H1 (cell line): ENCODE measurements at places on chromosomes 13 and 19.

DNA sequence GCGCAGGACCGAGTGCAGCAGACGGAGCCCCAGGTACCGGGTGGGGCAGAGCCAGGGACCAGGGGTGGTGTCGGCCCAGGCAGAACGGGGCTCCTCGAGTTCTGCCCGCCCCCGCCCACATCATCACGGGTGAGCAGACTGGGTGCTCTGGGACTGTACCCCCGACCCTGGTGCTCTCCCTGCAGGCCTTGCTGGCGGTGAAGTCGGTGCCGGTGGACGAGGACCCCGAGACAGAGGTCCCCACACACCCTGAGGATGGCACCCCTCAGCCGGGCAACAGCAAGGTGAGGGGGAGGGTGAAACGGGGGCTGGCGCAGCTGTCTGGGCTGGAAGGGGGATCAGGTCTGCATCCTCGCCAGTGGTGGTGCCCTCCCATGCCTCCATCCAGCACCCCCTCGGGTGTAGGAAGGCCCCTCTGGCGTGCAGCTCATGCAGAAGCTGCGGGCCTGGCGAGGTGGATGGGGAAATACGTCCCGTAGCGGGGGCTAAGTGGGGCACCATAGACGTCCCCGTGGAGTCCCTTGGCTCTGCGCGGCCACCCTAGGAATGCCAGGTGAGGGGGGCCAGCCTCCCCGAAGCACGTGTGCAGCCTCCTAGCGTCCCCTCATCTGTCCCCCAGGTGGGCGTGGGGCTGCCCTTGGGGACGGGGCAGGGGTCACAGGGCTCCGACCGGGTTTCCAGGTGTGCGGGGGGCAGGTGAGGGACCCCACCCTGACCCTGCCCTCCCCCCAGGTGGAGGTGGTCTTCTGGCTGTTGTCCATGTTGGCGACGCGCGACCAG, 6.4 kb downstream of the APC2 start:
- peaks cover 25% of the 10 kb centered on the region for H3K4me1 ChIP-seq
- no peak overlapping the region for H3K27ac ChIP-seq
- H3K36me3 ChIP-seq: peaks cover 2% of the 10 kb centered on the region; the same call in 1 of the 2 replicates
- no peak for DNase-seq
- peaks cover 11% of the 10 kb centered on the region; the same call in 1 of the 2 replicates for H3K27me3 ChIP-seq

DNA sequence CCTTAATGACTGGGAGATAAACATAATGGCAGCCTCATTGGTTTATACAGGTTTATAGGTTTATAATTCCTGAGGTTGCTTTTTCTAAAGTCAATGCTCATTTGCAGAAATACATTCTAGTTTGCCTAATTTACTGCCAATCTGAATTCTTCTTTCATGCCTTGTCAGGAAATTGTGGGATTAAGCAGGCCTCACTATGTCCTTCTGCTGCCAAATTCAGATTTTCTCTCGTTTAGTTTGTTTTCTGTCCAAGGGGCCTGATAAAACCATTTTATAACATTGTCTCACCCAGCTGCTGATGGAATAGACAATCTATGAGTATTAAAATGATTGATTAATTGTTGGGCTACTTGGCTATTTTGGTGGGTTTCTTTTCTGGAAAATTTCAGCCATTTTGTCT, 42.4 kb upstream of the OBI1 start:
- H3K4me1 ChIP-seq: no peaks in the 10 kb centered on the region
- H3K36me3 ChIP-seq: no peaks in the 10 kb centered on the region
- H3K27me3 ChIP-seq: no peaks in the 10 kb centered on the region
- no peak for DNase-seq

DNA sequence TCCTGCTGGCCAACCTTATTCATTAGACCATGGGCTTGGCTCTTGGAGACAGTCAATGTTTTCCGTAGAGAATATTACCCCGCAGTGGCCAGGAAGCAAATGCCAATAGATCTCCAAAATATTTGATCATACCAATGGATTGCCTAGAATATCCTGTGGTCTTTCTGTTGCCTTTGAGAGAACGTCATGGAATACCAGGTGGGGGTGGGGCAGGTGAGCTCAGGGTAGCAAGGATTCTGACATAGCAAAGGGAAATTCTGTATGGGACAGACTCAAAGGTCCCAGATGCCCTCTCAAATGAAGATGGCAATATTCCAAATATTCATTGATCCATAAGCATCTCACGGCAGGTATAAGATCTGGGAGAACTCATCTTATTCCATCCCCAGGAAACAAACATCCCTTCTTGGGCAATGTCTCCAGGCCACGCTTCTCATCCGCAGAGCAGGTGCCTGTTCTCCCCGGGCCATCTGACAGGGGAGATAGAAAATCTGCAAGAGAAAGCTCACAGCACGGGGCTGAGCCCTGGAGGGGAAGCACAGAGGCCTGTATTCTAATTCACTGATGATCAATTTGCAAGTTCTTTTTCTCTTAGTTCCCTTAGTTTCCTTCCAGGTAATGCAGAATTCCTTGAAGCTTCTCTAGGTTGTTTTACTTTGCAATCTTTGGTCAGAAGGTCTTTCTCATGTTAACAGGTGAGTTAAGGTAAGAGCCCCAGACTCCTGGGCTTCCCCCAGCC, 69.6 kb upstream of the TSHZ3 start:
- peak; percentile 73 for DNase-seq
- H3K4me3 ChIP-seq: peak overlapping the region; percentile 10; the same call in 1 of the 2 replicates
- no peaks in the 10 kb centered on the region for H3K36me3 ChIP-seq
- peak overlapping the region; percentile 92 for H3K27ac ChIP-seq
- no peaks in the 10 kb centered on the region for H3K27me3 ChIP-seq

DNA sequence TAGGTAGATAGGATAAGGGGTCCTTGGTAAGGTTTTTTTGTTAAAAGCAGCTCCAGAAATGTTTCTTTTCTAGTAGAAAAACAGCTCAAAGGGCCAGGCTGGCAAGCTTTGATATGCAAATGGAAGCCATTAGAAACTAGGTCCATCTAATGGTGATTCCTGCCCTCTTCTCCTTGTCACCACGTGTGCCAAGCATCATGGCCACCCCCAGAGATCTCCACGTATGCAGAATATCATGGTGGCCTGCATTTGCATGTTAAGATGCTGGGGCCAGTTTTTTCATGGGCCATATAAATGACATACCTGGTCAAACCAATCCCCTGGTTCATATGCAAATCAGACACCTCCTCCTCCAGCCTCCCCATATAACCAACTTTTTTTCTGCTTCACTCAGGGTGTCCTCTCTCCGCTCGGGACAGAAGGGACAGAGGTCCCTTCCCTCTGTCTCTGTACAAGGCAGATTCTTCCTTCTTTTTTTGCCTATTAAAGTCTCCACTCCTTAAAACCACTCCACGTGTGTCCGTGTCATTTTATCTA, 1335.9 kb downstream of the UQCRFS1 start:
- H3K27me3 ChIP-seq: no peaks in the 10 kb centered on the region
- H3K4me1 ChIP-seq: no peaks in the 10 kb centered on the region
- DNase-seq: no peak
- H3K27ac ChIP-seq: no peak overlapping the region

- H3K36me3 ChIP-seq: no peaks in the 10 kb centered on the region
- no peaks in the 10 kb centered on the region for H3K27me3 ChIP-seq
- no peak overlapping the region for H3K4me3 ChIP-seq
- no peak overlapping the region; the same call in 1 of the 2 replicates for H3K27ac ChIP-seq
Measured at GRCh38 chr19:3292958-3293529, 68.6 kb downstream of the CELF5 start.

DNA sequence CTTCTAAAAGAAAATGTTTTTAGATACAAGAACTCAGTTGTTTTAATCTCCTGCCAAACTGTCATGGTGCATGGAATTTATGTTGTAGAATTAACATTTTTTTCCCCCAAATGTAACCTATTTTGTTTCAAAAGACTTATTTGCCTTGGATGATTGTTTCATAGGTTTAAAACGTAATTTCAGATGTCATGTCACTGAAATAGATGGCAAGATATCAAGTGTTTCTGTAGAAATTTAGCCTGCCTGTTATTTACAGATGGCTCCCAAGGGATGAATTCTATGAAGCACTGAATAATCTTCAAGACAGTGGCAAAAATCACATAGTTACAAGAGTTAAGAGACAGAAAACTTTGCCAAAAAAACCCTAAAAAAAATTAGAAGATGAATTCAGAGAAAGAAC, 1484.6 kb downstream of the OLFM4 start:
- no peaks in the 10 kb centered on the region for H3K4me1 ChIP-seq
- DNase-seq: no peak
- H3K27ac ChIP-seq: no peak overlapping the region
- H3K36me3 ChIP-seq: no peaks in the 10 kb centered on the region
- H3K4me3 ChIP-seq: no peak overlapping the region

DNA sequence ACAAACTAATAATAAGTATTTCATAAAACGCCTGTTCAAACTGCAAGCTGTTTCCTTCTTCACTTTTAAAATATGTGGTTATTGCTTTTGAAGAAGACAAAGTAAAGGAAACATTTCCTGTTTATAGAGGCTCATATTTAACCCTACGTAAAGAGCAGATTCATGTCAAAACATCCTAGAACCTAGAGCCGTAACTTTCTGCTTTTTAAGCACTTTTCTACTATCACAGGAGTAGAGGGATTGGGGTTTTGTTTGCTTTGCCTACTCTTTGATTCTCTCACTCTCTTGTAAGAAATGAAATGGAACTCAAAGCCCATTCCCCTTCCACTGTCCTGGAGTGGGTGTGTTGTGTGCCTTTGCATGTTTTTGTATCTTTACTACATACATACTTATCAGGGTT, 54.0 kb upstream of the GPR183 start:
- H3K27ac ChIP-seq: no peak overlapping the region
- H3K4me3 ChIP-seq: no peak overlapping the region
- H3K4me1 ChIP-seq: no peaks in the 10 kb centered on the region
- H3K36me3 ChIP-seq: peaks cover 6% of the 10 kb centered on the region; the same call in 1 of the 2 replicates
- H3K27me3 ChIP-seq: no peaks in the 10 kb centered on the region

DNA sequence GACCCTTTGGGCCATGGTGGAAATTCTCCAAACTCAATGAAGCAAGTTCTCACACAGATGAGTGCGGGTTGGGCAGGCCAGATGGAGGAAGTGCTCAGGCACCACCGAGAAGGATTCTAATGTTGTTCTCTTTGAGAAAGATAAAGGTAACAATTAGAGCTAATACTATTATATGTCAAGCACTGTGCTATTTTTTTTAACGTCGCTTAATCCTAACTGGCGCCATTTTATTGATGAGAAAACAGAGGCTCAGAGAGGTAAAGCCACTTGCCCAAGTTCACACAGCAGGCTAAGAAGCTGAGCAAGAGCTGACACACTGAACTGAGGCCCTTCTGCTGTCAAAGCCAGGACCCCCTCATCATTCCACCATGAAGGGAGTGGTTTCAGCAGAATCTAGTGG, 1.0 kb downstream of the FBL start:
- H3K4me1 ChIP-seq: peaks cover 25% of the 10 kb centered on the region
- DNase-seq: no peak
- peak overlapping the region; percentile 99 for H3K4me3 ChIP-seq

GRCh38 chr13:50284540-50284939, 269.3 kb downstream of the KCNRG start:
- no peak for DNase-seq
- peaks cover 8% of the 10 kb centered on the region; the same call in 1 of the 2 replicates for H3K4me1 ChIP-seq
- H3K4me3 ChIP-seq: no peak overlapping the region
- H3K27ac ChIP-seq: no peak overlapping the region

- H3K4me3 ChIP-seq: no peak overlapping the region
- peaks cover 19% of the 10 kb centered on the region for H3K27me3 ChIP-seq
- H3K36me3 ChIP-seq: no peaks in the 10 kb centered on the region
- H3K4me1 ChIP-seq: peaks cover 3% of the 10 kb centered on the region
Measured at GRCh38 chr13:57624565-57625435, 6.7 kb upstream of the PCDH17 start.

- no peak overlapping the region for H3K27ac ChIP-seq
- H3K27me3 ChIP-seq: no peaks in the 10 kb centered on the region
- DNase-seq: no peak
- H3K4me3 ChIP-seq: no peak overlapping the region
- H3K4me1 ChIP-seq: 0 out of 2 replicates have a peak, but pooled peaks cover 3% of the 10 kb centered on the region
Measured at GRCh38 chr19:31127134-31127967, 221.9 kb downstream of the TSHZ3 start.

DNA sequence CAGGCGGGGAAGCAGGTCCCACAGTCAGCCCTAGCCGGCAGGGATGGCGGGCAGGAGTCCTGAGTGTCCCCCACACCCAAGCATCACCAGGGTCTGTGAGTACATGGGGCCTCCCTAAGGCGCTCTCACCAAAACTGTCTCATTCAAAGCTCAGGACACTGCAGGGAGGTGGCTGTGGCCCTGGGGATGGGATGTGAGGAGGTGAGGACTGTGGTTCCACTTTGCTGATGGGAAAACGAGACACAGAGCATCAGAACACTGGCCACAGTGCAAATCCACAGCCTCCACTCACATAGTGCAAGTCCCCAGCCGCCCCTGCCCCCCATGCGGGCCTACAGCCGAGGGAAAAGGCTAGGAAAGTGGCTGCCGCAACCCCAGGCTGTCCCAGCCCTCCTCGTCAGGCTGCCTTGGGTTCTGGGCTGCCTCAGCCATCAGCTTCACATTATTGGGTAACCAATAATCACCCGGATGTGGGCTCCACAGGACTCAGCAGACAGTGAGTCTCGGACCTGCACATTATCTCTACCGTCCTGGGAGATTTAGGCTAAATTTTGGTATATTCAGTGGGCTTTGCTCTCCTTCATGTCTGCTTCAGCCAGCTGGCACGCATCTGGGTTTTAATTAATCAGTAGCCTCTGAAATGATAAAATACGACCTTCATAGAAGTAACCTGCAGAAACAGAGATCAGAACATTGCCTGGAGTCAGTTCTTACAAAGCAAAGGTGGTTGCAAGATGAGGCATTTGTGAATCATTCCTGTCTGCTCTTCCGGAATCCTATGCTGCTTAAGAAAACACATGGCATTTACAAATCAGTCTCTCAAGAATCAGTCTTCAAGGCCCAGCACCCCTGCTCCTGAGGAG, 77.0 kb downstream of the SOX1 start:
- no peaks in the 10 kb centered on the region for H3K27me3 ChIP-seq
- H3K4me1 ChIP-seq: no peaks in the 10 kb centered on the region
- H3K27ac ChIP-seq: no peak overlapping the region
- H3K4me3 ChIP-seq: no peak overlapping the region

GRCh38 chr19:28036486-28036885, 1176.5 kb downstream of the UQCRFS1 start:
- no peaks in the 10 kb centered on the region for H3K27me3 ChIP-seq
- DNase-seq: no peak
- H3K27ac ChIP-seq: no peak overlapping the region
- H3K4me1 ChIP-seq: no peaks in the 10 kb centered on the region
- H3K36me3 ChIP-seq: no peaks in the 10 kb centered on the region

- H3K4me1 ChIP-seq: no peaks in the 10 kb centered on the region; the same call in 1 of the 2 replicates
- H3K36me3 ChIP-seq: peaks cover 5% of the 10 kb centered on the region; the same call in 1 of the 2 replicates
- H3K27ac ChIP-seq: no peak overlapping the region
- no peak for DNase-seq
Measured at GRCh38 chr19:13284929-13285928, 135.0 kb downstream of the IER2 start.

DNA sequence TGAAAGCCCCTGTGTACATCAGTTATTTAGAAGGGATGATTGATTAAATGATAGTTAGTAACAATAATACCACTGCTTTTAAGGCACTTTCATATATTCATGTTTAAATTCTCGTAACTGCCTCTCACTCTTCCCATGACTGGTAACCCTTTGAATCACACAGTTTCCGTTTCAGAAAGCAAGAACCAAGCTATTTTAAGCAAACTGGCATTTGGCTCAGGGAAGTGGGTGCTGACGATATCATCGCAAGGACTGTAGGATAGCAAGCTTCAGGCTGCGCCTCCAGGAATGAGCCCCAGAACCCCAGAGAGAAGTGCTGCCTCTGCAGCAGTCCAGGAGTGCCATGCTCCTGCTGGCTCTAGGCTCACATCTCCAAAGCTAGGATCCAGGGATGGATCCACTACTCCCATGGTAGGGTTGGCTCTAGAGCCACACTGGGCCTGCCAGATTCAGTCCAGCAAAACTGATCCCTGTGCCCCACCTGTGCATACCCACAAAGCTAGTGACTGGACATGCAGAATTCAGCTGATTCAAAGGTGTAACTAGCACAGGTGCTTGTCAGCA, 313.5 kb downstream of the SLC7A1 start:
- H3K27ac ChIP-seq: no peak overlapping the region
- H3K4me3 ChIP-seq: no peak overlapping the region
- H3K27me3 ChIP-seq: no peaks in the 10 kb centered on the region
- H3K4me1 ChIP-seq: no peaks in the 10 kb centered on the region
- no peaks in the 10 kb centered on the region for H3K36me3 ChIP-seq
